ENCODE measurements at places on chromosomes 7 and 10. TPM values are rescaled to one million over a fixed set of nuclear protein-coding genes. Genes with fewer than 3 reads are reported as not detected.

The RPEL1 gene
- not detected for total RNA-seq

The FZD1 gene
- total RNA-seq, result 0.38 TPM

The ITPRID1 gene
- not detected for total RNA-seq

The GSTO2 gene
- 1.9 TPM for total RNA-seq

The PLCE1 gene
- 0.03 TPM for total RNA-seq

The CACUL1 gene
- total RNA-seq, result 35.2 TPM

The EPO gene
- total RNA-seq, result not detected

The NPY4R gene
- not detected for total RNA-seq
